ENCODE measurements at places on chromosomes 16 and 17.

DNA sequence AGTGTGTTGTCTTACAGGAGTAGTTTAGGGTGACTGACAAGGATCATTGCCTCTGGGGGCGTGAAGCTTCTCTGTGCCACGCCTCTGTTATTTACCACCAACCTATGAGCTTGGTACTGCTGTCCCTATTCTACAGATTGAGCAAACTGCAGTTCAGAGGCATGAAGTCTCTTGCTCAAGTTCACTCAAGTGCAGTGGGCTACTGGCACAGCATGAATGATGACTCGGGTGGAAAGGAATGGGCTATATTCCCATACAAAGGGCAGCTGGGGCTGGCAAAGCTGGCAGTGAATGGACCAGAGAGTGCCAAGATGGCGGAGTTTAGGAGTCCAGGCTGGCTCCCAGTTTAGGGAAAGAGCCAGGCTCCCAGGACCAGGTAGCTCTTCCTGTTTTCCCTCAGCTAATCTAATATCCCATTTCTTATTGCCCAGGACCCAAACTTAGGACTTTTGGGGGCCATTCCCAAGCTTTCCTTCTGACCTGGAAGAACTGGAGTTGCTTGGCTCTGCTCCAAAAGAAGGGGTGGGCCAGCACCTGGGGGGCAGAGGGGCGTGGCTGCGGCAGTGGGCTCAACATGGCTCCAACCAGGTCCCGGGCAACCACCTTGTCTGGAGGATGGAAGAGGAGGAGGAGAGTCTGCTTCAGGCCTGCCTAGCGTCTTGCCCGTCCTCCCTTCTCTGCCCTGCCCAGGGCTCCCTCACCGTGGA lies 12.9 kb downstream of the PLK1 start:
- DNase-seq = no peak

- no peak for DNase-seq
Measured at GRCh38 chr16:72125635-72126428, 32.2 kb downstream of the DHX38 start.

DNA sequence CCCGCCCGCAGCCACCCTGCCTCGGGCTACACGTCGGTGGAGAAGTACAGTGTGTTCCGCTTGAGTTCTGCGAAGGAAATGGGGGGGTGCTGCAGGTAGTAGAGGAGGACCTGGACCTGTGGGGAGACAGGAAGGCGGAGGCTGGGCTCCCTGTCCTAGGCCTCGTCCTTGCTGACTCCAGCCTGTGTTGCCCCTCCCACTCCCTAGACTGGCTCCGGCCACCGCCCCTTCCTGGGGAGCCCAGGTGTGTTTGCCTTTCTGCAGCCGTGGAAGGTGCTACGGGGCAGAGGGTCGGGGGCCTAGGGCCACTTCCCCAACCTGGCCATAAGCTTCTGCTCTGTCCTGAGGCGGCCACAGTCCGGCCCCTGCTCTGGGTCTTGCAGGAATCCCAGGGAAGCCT lies 9.1 kb downstream of the TIMM22 start:
- no peak for DNase-seq

DNA sequence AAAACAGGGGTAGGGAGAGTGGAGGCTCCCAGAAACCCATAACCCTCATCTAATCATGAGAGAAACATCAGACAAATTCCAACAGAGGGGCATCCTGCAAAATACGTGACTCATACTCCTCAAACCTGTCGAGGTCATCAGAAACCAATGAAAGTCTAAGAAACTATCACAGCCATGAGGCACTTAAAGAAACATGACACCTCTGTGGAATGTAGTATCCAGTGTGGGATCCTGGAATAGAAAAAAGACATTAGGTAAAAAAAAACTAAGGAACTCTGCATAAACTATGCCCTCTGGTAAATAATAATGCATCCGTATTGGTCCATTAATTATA lies 16.4 kb downstream of the CDH5 start:
- no peak for DNase-seq

DNA sequence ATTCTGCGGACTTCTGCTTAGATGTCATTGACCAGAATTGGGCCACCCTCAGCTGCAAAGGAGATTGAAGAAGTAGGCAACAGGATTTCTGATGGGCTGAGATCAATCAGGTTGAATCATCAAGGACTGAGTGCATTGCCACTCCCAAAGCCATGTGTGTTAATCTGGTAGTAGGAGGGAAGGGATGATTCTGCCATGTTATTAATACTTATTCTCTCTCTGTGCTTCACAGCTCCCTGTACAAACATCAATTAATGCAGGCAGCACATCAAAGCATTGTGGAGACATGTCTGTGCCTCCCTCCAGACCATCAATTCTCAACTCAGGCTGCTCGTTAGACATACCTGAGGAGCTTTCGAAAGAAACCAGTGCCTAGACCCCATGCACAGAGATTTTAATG lies 11.6 kb downstream of the LRRC3C start:
- no peak for DNase-seq

DNA sequence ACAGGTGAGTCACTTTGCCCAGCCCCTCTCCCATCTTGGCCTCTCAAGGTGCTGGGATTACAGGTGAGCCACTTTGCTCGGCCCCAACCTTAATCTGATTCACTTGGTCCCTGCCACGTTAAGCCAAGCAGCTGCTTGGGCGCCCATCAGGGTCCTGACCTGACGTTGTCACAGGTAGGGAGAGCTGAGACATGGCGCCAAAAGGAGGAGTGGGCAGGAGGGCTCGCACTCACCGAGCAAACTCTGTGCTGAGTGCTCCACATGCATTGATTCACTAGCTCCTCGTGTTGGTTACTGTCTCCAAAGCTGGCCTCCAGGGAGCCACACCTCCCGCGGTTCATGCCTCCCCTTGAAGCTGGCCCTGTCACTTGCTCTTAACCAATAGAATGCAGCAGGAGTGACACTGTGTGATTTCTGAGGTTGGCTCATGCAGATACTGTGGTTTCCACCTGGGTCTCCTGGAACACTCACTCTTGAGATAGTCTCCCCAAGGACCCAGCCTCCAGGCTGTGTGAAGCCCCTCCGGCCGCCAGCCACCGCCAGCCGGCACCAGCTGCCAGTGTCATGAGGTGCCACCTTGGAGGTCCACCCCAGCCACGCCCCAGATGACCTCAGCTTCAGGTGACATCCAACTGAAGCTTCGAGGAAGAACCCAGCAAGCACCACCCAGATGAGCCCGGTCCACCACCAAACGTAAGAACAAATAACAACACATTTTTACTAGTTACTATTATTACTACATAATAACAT lies 223.0 kb downstream of the GSG1L start:
- no peak for DNase-seq

- peak; percentile 77 for DNase-seq
Measured at GRCh38 chr16:11232852-11233726, 22.9 kb downstream of the SOCS1 start.

DNA sequence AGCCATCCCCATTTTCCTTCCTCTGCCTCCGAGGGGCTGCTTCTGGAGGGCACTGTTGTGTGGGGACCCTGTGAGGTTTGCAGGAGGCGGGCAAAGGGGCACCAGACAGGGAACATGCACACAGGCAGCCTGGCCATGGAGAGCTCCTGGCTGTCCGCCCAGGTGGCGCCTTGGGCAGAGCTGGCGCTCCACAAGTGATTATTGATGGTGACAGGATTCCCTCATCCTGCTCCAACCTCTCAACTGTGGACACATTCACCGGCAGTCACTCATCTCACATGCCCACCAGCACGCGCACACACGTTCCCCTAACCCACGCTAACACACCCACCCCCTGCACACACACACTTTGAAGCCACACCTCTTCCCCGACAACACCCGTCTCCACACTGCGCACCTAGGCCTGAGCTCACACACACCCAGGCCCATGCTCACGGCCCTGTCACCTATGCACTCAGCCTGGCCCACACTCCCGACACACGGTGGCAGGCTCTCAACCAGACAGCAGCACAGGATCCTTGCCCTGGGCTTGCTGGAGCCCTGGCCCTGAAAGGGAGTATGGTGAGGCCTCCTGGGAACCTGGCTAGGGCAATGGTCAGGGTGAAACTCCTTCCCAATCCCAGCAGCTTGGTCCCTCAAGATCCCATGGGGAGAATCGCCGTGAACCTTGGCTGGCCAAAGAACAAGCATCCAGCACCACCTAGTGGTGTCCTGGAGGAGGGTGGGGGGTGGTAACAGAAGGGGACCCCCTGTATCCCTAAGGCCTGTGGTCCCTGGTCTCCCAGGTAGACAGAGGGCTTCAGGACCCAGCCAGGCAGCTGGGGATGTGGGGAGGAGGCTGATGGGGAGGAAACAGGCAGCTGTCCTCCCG lies 3.6 kb downstream of the PNMT start:
- DNase-seq = no peak

- DNase-seq = no peak
Measured at GRCh38 chr16:83717308-83717707, 90.5 kb upstream of the HSBP1 start.

- no peak for DNase-seq
Measured at GRCh38 chr17:49403514-49404289, 11.0 kb downstream of the PHB1 start.

DNA sequence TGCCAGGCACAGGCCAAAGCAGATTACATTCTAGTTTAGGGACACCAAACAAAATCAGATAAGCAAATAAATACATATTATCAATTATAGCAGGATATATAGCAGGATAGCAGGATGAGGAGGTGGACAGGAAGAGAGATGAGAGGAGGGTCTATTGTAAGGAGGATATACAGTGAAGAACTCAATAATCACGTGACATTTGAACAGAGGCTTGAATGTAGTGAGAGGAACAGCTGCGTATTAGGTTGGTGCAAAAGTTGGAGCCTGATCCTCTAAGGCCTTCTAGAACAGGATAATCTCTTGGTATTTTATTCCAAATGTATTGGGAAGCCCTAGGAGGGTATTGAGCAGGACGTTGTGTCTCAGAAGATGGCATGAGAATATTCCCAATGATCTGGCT lies 136.7 kb downstream of the CYLD start:
- no peak for DNase-seq

- peak; percentile 49 for DNase-seq
Measured at GRCh38 chr17:78774956-78775571, 7.0 kb downstream of the CYTH1 start.

- DNase-seq = peak; percentile 56
Measured at GRCh38 chr17:74210191-74211140, 2.9 kb upstream of the TTYH2 start.

- no peak for DNase-seq
Measured at GRCh38 chr16:69538808-69539207, 27.0 kb upstream of the NFAT5 start.

Measured in T-helper 2 cell (primary cell).